ENCODE measurements at places on chromosomes 7 and 10.

- DNase-seq, result no peak
Observed at GRCh38 chr7:71144963-71145362, 13.0 kb downstream of the GALNT17 start.

GRCh38 chr10:24425151-24425550 is 216.2 kb downstream of the KIAA1217 start:
- no peak for DNase-seq

DNA sequence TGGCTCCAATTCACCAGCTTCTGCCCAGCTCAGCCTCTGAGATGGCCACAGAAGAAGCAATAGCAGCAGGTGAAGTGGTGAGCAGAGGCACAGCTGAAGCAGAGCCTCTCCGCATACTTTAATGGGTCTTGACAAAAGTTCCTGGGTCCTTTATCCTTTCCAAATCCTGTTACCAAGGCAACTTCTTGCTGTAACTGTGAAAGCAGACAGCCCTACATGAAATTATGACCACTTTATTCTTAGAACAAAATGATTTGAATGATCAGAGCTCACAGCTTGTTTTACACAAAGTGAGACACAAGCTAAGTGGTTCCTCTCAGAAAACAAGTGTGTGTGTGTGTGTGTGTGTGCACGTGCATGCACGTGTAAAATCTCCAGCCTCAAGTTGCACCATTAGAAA is 245.6 kb downstream of the HTR7 start:
- DNase-seq, result no peak

GRCh38 chr7:36010656-36011587 is 142.1 kb upstream of the EEPD1 start:
- DNase-seq, result no peak

DNA sequence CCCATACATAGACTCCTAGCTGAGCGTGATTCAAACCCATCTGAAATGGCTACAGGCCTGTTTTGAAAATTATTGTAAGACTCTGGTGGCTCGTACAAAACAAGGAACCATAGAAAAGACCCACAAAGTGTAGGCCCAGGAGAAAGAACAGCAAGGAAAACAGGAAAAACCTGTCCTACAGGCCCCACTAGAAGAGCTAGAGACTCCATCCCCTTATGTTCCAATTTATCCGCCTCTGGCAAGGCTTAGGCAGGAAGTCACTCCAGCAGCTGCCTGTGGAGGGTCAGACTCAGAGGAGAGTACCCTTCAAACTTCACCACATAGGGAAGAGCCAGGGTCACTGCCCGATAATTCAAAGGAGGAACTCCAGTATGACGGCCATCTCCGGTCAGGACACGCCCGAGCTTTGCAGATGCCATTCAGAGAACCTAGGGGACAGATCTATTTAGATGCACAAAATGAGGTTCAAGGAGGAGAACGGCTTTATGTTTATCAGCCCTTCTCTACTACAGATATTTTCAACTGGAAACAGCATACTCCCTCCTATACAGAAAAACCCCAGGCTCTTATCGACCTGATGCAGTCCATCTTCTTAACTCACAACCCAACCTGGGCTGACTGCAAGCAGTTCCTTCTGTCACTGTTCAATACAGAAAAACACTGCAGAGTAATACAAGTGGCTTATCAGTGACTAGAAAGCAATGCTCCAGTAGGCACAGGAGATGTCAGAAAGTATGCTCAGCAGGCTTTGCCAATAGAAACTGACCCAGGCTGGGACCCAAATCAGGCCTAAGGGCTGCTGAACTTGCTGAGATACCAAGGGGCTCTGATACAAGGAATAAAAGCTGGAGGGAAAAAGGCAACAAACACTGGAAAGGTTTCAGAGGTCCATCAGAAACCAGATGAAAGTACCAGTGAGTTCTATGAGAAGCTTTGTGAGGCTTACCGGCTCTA is 8.6 kb upstream of the ZNF33B start:
- DNase-seq, result peak; percentile 11

- DNase-seq, result peak; percentile 82
Observed at GRCh38 chr7:116584721-116585120, 59.9 kb downstream of the CAV1 start.
